ENCODE measurements at places on chromosomes 12 and 14.
A peak's percentile ranks its signal among the peaks of the same experiment; 100 is the strongest.

GRCh38 chr12:92234533-92234932, 88.9 kb upstream of the BTG1 start:
- DNase-seq = no peak

GRCh38 chr14:92956961-92957360, 34.0 kb downstream of the CHGA start:
- no peak for DNase-seq

GRCh38 chr12:43550831-43551271, 1.2 kb downstream of the ADAMTS20 start:
- DNase-seq = peak; percentile 56

DNA sequence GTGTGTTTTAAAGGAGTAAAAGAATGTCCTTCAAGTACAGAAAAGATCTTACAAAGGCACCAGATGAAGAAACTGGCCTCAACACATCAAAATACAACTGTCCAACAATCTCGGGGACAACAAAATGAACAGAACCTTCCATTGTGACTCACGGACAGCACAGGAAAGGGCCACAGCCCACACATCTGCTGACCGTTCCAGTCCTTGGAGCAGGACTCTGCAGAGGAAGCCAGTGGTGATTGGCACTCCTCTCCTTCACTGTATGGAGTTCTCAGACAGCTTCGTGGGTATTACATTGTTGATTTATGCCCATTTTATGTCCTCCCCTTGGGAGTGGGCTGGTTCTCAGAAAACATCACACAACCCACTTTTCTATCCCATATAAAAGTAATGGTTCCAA, 32.5 kb upstream of the TC2N start:
- DNase-seq = no peak

DNA sequence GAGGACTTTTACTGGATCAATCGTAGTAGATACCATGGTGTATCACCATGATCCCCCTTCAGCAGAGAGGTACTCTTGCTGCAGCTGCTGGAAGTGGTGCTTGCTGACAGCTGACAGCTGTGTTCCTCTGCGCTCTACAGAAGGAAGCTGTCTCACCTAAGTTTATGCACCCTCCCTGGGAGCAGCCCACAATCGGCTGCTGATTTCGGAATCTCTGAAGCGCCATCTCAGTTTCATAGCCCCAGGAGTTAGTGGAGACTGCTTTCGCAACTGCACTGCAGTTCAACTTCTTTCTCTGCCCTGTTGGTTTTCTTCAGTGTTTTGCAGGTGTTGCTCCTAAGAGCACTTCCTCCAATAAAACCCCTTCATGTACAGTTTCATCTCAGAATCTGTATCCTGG, 237.9 kb downstream of the PAWR start:
- DNase-seq = no peak

- DNase-seq = no peak
These were observed 9.5 kb downstream of the CDKN1B start for GRCh38 chr12:12726555-12727093.

DNA sequence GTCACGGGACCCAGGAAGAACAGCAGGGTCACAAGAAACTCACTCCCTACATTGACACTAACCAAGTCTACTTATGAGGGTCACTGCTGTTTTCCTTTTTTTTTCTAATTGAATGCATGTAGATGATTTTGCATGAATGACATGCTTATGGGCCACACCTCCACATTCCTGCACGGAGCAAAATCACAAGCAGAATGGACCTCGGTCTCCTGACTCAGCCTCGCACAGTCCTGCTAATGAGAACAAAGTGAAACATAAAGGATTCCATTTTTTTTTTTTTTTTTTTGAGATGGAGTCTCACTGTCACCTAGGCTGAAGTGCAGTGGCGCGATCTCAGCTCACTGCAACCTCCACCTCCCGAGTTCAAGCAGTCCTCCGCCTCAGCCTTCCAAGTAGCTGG, 12.3 kb downstream of the SCARB1 start:
- DNase-seq = no peak

DNA sequence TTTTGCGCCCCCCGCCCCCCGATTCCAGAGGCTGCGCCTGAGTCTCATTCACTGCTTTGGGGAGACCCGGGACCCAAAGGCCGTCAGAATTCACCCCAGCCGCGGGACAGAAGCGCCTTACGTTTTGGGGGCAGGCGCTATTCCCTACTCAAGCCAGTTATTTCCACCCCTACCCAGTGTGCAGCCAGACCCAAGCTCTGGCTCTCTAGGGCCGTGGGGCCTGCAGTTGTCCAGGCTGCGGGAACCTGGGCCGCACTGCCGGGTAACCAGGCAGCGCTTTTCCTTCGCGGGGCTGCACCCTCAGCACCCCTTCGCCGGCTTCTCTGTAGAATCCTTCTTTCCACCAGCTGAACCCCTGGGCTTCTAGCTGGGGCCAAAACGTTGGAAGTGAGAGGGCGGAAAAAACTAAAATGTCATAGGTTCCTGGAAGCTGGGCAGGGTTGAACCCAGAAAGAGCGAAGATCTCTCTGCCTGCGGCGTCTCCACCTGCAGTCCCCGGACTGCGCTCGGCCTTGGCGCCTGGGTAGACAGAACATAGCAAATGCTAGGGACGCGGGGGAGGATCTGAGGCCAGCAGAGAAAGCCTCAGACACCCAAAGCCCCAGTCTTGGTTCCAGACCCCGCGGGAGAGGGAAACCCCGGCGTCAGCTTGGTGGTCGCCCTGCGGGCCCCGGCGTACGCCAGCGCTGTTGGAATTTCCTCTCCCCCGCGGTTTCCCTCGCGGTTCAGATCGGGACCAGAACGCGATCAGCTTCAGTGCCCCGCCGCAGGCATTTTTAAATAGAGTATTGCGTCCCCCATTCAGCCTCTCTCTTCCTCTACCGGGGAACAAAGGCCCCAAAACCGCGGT, 18.3 kb downstream of the TBX3 start:
- DNase-seq = peak; percentile 79

GRCh38 chr14:91186515-91187066, 57.9 kb downstream of the GPR68 start:
- no peak for DNase-seq

GRCh38 chr12:56593909-56594621, 36.1 kb downstream of the BAZ2A start:
- DNase-seq = peak; percentile 62

DNA sequence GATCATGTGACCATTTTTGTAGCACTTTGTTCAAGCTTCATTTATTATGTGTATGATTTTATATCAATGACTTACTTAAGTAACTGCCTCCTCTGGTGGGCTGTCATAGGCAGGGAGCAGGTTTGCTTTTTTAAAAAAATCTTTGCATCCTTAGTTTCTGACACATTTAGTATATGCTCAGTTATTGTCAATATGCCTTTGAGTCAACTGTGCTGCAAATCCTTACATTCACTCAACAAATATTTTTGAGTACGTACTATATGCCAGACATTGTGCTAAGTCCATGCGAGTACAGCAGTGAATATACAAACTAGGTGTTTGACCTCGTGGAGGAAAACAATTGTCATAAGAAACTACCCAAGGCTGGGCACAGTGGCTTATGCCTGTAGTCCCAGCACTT, 4.4 kb upstream of the ANAPC5 start:
- DNase-seq = no peak

DNA sequence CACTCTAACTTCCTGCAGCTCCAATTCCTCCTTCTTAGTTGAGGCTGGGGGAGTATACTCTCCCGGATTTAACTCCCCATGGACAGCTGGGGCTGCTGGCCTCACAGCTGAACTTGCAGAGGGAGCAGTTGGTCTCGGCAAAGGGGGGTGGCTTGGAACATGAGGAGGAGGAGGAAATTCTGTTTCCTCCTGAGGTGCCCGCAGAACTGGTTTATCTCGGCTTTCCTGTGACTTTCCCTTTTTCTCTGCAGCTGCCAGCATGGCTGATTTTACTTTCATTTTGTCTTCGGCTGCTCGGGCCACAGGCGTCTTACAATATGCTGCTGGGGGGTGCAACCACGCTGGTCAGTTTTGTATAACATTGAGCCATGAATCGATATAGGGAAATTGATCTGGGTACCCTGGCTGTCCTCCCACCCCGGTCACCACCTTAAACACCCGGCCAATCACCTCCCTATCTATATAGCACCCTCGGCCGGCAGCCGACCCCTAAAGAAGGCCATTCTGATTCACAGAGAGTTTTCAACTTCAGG, 1317.6 kb downstream of the TMEM121 start:
- no peak for DNase-seq

- DNase-seq = no peak
These were observed 24.4 kb upstream of the CRACR2A start for GRCh38 chr12:3777206-3777809.

GRCh38 chr12:109589691-109590245, 16.2 kb downstream of the MVK start:
- no peak for DNase-seq

GRCh38 chr14:104843442-104844305, 21.4 kb upstream of the CEP170B start:
- peak; percentile 61 for DNase-seq

DNA sequence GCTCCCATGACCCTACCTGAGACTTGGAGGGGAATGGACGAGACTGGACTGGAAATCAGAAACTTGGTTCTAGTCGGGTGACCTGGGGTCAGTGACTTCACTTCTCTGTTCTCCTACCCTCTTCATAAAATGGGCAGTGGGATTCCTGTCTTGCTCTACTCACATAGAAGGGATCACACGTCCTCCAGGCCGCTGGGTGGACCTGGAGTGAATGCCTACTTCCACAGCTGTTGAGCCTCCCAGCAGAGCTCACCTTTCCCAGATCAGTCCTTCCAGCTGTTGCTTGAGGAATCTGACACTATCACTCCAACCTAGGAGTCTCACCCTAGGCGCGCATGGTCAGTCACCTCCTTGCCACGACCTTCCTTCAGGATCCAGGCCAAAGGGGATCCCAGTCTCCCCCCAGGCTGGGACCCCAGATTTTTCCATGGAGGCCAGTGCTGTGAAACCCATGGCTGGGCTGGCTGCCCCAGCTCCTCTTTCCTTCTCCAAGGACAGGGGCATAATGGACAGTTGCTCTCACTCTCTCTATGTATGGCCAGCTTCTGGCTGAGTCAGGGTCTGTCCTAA, 637 bp downstream of the ACVRL1 start:
- DNase-seq = no peak

GRCh38 chr12:41768456-41768855, 376.2 kb downstream of the GXYLT1 start:
- DNase-seq = no peak

GRCh38 chr12:52600941-52601481, at the start of gene KRT72:
Gene KRT72 (minus strand): TSS chr12:52601463. CDS start chr12:52601452, 11 bp downstream.
- no peak for DNase-seq

DNA sequence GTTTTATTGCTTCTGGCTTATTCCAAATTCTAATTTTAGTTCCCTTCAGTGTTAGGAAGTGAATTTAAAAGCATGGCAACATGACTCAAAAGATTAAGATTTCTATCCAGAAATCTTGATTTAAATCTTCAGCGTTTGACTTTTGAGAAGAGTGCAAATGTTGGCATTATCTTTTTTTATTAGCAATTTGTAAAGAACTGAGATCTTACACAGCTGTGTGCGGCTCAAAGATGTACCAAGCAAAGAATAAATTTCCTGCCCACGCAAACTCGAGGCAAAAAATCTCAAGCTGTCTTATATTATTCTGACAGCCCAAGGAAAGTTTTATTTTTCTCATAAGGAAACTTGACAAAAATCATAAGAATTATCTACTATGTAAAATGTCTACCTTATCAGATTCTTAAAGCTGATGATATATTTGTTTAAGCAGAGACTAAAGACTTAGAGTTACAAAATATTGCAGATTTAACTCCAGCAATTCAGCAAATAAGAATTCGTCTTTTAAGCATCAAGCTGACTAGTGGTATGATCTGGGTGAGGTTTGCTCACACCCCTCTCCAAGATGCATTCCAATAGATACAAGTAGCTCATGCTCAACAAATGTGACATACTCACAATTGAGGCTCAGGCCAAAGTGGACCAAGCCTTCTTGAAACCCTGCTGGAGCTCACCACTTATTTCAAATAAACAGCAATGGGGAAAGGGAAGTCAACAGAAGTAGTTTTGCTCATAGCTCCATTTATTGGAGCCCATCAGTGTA, 47.4 kb upstream of the POC1B start:
- no peak for DNase-seq

DNA sequence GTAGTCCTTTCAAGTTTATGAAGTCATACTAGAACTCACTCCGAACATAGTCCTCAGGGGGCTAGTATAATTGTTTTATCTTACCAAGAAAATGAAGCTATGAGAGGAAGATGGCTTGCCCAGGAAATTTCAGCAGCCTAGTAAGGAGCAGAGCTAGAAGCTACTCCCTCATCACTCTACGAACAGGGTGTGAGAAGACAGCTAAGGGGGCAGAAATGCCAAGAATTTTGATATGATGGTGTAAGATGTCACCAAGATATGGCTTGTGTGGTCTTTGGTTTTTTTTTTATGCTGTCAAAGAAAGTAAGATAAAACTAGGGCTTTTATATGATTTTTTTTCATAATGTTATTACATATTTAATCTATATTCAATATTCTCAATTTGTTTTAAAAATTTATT, 47.6 kb downstream of the PRICKLE1 start:
- no peak for DNase-seq

GRCh38 chr12:74111688-74112360, 425.8 kb upstream of the ATXN7L3B start:
- DNase-seq = peak; percentile 9

DNA sequence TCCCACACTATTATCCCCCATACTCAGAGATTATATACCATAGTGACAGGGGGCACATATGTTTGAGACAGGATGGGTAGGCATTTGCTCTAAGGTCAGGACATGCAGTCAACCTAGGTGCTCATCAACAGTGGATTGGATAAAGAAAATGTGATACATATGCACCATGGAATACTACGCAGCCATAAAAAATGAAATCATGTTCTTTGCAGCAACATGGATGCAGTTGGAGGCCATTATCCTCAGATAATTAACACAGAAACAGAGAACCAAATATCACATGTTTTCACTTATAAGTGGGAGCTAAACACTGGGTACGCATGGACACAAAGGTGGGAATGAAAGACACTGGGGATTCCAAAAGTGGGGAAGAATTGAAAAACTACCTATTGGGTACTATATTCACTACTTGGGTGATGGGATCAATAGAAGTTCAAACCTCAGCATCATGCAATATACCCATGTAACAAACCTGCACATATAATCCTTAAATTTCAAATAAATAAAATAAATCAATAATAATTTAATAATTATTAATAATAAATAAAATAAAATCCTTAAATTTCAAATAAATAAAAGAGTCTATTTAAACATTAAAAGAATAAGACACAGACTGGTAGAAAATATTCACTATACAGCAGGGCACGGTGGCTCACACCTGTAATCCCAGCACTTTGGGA, 160.1 kb upstream of the CNOT2 start:
- no peak for DNase-seq

- no peak for DNase-seq
These were observed 120.9 kb downstream of the BEGAIN start for GRCh38 chr14:100466111-100466856.

Measured in right kidney (tissue), 9 donors.